T-helper 17 cell (primary cell): ENCODE measurements at places on chromosomes 5 and 9. TPM values are rescaled to one million over a fixed set of nuclear protein-coding genes. Genes with fewer than 3 reads are reported as not detected.

DNA sequence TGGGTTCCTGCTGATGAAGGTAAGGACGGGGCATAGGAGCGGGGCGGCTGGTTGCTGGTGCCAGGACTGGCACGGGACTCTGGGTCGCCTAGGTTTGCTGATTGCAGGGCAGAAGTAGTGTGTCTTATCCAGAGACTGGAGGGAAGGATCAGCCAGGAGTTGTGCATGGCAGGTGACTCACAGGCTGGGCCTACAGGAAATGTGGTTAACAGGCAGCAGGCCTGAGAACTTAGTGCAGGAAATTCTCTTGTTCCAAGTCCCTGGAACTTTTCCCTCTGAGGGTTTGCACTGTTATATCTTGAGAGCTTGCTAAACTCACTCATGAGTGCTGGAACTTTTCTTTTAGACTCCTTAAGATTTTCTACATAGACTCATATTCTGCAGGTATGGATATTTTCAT, 95.1 kb downstream of the ANXA2R start:
- DNase-seq = no peak

DNA sequence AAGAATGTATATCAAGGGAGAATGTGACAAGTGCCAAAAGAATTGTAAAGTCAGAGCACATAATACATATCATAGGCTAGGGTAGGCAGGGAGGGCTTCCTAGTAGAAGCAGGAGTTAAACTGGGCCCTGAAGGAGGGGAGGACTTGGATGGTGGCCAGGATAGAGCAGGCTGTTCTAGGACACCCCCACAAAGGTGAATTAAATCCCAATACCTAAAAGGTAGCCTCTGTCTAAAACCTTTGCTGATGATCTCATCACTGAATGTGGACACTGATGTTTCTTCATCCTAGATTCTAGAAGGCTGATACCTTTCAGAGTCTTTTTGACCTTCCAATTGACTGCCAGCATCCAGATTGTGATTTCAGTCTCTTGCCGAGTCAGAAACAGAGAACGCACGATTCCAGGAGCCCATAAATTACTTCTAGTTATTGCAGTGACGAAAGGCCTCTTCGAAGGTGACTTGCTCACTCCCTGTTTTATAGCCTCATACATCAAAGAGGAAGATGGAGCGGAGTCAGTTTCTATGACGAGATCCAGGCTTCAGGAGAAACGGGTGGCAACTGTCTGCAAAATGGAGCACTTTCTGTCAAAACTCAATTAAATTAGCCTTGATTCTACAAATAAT, 43.2 kb downstream of the KIF4B start:
- no peak for DNase-seq

Gene ALDH1A1
- total RNA-seq = 0.16 TPM

Gene TAF11L13
- total RNA-seq = not detected

Gene SPINK7
- total RNA-seq = not detected

GRCh38 chr5:163574472-163575440, 69.3 kb downstream of the MAT2B start:
- no peak for DNase-seq

DNA sequence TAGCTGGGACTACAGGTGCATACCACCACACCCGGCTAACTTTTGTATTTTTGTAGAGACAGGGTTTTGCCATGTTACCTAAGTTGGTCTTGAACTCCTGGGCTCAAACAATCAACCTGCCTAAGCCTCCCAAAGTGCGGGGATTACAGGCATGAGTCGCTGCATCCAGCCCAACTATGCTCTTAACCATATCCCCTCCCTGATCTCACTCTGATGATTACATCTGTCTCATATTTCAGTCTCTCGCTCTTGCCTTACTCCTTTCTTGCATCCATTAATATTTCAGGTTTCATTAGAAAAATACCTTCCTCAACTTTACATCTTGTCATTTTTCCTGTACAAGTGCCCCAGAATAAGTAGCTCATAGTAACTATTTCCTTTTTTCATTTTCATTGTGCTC, 61.0 kb upstream of the BASP1 start:
- no peak for DNase-seq

Gene SERINC5
- 118 TPM for total RNA-seq

Gene DAB2
- 1.9 TPM for total RNA-seq

DNA sequence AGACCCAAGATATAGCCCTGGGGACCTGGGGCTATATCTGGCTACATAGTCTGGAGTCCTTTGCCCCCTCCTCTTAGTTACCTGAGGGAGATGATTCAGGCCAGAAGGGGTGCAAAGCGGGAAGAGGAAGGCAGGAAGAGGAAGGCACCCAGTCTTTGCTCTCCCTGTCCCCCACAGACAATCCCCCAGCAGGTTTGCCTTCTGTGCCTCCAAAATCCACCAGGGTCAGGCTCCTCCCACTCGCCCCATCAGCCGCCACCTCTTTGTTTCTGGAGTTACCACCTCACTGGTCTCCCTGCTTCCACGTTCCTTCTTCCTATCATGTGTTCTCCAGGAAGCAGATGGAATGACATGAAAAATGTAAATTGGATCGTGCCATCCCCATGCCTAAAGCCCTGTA, 31.2 kb upstream of the FABP6 start:
- DNase-seq = no peak

Gene KCNV2
- total RNA-seq = not detected

- DNase-seq = no peak
These were observed 118.6 kb upstream of the SARDH start for GRCh38 chr9:133856798-133857197.

- DNase-seq = no peak
These were observed 40.0 kb downstream of the MTREX start for GRCh38 chr5:55347786-55348185.

DNA sequence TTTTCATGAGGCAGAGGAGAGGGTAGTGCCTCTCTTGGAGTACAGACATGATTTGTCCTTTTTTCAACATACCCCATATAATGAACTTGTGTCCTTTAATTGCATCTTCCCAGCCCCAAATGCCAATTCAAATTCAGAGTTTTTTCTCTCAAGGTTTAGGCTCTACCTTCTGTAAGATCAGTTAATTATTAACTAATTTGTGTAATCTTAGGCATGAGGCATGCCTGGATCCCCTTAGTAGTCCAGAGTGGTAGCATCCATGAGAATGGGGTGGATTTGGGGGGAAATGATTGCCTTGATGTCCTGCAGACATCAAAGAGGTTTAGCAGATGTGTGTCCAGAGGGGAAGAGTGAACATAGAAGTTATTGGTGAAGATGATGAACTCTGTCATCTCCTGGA, 533.3 kb downstream of the LRRC70 start:
- no peak for DNase-seq

GRCh38 chr9:137174722-137175293, 3.0 kb upstream of the TMEM210 start:
- no peak for DNase-seq

Gene SPINK6
- not detected for total RNA-seq

Gene C5orf52
- total RNA-seq = not detected

GRCh38 chr9:77463151-77463550, 185.0 kb downstream of the GNA14 start:
- no peak for DNase-seq

DNA sequence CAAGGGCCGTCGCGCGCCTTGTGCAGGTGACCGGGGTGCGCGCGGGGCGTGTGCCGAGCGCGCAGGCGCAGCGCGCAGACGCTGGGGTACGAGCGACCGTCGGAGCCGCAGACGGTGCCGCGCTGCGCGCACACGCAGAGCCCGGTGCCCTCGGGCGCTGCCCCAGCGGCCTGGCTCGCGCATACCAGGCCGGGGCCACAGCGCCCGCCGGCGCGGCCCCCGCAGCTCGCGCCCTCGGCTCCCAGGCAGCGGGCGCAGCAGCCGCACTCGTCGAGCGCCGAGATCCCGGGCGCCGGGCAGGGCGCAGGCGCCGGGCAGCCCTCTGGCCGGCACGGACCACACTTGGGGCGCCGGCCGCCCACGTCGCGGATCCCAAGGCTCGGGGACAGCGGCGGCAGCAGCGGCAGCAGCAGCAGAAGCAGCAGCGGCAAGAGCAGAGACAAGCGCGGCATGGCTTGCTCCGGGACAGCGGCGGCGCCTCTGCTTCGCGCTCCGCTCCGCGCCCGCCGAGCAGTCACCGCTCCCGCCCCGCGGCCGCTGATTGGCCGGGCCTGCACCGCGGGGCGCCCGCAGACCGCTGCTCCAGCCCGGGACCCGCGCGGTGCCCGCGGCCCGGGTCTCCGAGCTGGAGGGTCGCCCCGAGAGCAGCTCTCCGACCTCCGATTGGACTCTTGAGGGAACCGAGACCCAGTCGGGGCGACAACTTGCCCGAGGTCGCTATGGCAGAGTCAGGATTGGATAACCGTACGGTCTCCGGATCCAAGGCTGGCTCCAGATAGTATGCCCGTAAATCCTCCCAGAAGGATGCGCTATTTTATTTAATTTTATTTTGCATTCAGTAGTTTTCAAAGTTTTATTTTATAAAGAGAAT, at the start of gene IGFBPL1:
TSS of gene IGFBPL1 (minus strand) at position 482 of the 871 bp plus-strand sequence. CDS start at position 452, 30 bp downstream.
- DNase-seq = no peak

Gene PLPP7
- total RNA-seq = 0.17 TPM

GRCh38 chr5:111211341-111211740, 12.8 kb upstream of the CAMK4 start:
- no peak for DNase-seq

DNA sequence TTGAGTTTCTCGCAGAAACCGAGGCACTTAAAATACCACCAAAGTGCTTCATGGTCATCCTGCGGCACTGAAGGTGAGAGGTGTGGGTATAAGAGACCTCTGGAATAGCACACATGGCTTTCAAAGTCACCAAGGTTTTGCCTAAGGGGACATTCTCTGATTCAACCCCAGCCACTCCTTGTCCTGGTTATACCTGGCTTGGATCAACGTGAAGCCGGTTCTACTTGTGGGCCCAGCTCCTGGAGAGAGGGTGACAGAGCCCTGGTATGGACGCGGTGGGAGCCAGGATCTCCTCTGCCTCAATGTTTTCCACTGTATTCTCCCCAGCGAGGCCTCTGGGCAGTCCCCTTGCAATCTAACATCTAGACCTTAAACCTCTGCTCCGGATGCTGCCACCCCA, 132.0 kb downstream of the FSTL4 start:
- no peak for DNase-seq

- DNase-seq = no peak
These were observed 2.3 kb upstream of the TAS2R1 start for GRCh38 chr5:9632495-9632894.
